ENCODE measurements at places on chromosomes 16 and 17. TPM values are rescaled to one million over a fixed set of nuclear protein-coding genes. Genes with fewer than 3 reads are reported as not detected.

- DNase-seq: no peak
Measured at GRCh38 chr17:42065201-42065600, 14.8 kb upstream of the C17orf113 start.

- DNase-seq: no peak
Measured at GRCh38 chr17:13989138-13989537, 80.2 kb upstream of the COX10 start.

GRCh38 chr17:17730250-17730935 is 49.1 kb downstream of the RAI1 start:
- no peak for DNase-seq

GRCh38 chr17:77856551-77857305 is 101.8 kb upstream of the TNRC6C start:
- no peak for DNase-seq

ASB16 gene
- not detected for polyA plus RNA-seq

MRPL10 gene
- 49.1 TPM for polyA plus RNA-seq

PIK3R5 gene
- polyA plus RNA-seq: not detected

DNA sequence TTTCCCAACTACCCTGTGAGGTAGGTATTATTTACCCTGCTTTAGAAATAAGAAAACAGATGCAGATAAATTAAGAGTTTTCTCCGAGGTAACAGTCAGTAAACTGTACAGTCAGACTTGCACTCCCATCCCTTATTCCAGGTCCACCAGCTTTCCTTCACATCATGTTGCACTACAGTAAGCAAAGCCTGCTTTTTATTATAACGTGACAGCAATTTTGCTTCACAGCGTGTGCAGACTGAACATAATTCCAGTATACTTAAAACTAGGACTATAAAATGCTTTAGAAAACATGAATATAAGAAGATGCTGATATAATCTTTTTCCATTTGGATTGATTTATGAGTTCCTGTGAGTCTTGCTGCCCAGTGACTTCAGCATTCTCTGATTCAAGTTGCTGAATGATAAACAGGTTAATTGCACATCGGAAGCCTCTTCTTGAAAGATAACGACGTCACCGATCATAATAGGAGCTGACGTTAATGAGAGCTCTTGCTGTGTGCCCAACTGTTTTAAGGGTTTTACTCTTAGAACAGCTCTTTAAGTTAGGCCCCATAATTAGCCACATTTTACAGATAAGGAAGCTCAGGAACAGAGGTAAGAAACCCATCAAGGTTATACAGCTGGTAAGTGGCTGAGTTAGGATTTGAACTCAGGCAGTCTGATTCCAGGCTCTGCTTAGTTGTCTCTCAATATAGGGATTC is 1.4 kb downstream of the LIG3 start:
- no peak for DNase-seq

GRCh38 chr17:64491034-64491860 is 5.6 kb downstream of the POLG2 start:
- no peak for DNase-seq

DNA sequence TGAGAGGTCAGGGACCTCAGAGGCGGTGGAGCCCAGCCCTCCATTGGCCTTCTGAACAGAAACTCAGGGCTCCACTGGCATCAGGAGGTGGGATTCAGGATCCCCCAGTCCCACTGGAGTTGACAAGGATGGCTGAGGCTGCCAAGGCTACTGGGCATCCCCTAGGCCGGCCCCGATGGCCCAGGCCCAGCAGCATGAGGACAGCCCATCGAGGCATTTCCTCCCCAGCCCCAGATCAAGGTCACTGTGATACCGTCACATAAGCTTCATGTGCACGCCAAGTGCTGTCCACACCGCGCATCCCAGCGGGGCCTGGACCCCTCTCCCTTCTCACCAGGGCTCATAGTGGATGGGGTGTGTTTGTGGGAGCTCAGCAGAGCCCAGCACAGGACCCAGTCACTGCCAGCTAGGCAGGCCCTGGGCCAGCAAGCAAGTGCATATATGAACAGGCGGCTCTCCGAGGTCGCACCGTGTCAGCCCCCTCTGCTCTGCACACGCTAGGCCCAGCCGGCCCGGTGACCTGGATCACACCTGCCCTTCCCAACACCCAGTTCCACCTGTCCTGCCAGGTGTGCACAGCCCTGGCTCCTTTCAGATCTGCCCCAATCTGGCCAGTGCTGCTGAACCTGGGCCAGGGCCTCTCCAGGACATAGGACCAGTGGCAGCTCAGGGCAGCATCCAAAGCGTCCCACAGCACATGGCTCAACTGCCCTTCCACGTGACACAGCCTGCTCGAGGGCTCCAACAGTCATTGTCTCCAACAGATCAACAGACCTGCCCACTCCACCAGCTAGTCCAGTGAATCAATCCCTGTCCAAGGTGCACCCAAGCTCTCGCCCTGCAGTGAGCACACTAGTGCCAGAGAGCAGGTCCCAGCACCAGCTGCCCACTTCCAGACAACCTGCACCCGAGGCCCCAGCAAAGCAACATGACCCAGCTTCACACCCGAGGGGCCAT is 32.8 kb upstream of the RASD1 start:
- no peak for DNase-seq

GRCh38 chr16:27558932-27559331 is 9.0 kb downstream of the KATNIP start:
- DNase-seq: no peak
